Upper lobe of right lung (tissue), 1 donor: ENCODE measurements at places on chromosomes 12 and 14. TPM values are rescaled to one million over a fixed set of nuclear protein-coding genes. Genes with fewer than 3 reads are reported as not detected.

RPL10L gene
- not detected for total RNA-seq

SDR9C7 gene
- total RNA-seq = not detected

VCPKMT gene
- 6.2 TPM for total RNA-seq

SERPINA10 gene
- not detected for total RNA-seq

MDGA2 gene
- total RNA-seq = not detected

MEG3 gene
- 15.6 TPM for total RNA-seq

SLCO1A2 gene
- total RNA-seq = 9.2 TPM

PLEKHG7 gene
- total RNA-seq = not detected

ANO2 gene
- 36.8 TPM for total RNA-seq

ING4 gene
- 38.0 TPM for total RNA-seq
